Lung microvascular endothelial cell (primary cell): ENCODE measurements at places on chromosomes 12 and 14. TPM values are rescaled to one million over a fixed set of nuclear protein-coding genes. Genes with fewer than 3 reads are reported as not detected.

- DNase-seq = peak; percentile 4
These were observed 29.4 kb upstream of the OXA1L start for GRCh38 chr14:22737052-22737451.

- peak; percentile 81 for DNase-seq
These were observed at the start of gene MGP for GRCh38 chr12:14885718-14886221. TSS of gene MGP (minus strand) at chr12:14885854. CDS start at chr12:14885791, 63 bp downstream.

Gene CCDC177
- not detected in 2 replicates for total RNA-seq

Gene RTN1
- total RNA-seq = under 0.01 TPM in 2 replicates
